ENCODE measurements at places on chromosomes 2 and 18. TPM values are rescaled to one million over a fixed set of nuclear protein-coding genes. Genes with fewer than 3 reads are reported as not detected.

Gene COL6A3
- 1.2 TPM for polyA plus RNA-seq

Gene ALKAL2
- polyA plus RNA-seq: 12.1 TPM

Gene G6PC2
- not detected for polyA plus RNA-seq

Gene INHA
- 1.5 TPM for polyA plus RNA-seq

Gene CIDEA
- 0.45 TPM for polyA plus RNA-seq

Gene ANKRD62
- not detected for polyA plus RNA-seq

Gene KIF5C
- polyA plus RNA-seq: 37.8 TPM

Gene REG1B
- polyA plus RNA-seq: not detected

Gene SMC6
- polyA plus RNA-seq: 59.8 TPM

Gene SCN3A
- polyA plus RNA-seq: not detected

Gene HOXD8
- polyA plus RNA-seq: not detected

Gene QPCT
- 12.1 TPM for polyA plus RNA-seq

Gene CFAP210
- 3.7 TPM for polyA plus RNA-seq

Gene NT5DC4
- polyA plus RNA-seq: not detected

Gene DNAJC5G
- not detected for polyA plus RNA-seq

Gene BOK
- polyA plus RNA-seq: 13.5 TPM

Gene RAB17
- 17.4 TPM for polyA plus RNA-seq

Gene CTAGE1
- 0.05 TPM for polyA plus RNA-seq

Gene MTCL1
- polyA plus RNA-seq: 11.3 TPM

Gene SERPINB3
- polyA plus RNA-seq: 0.33 TPM

Gene CRYBA2
- not detected for polyA plus RNA-seq

Gene HAT1
- 67.5 TPM for polyA plus RNA-seq

Gene METTL4
- 11.9 TPM for polyA plus RNA-seq

Gene LAMA3
- 3.3 TPM for polyA plus RNA-seq

Gene EVA1A
- polyA plus RNA-seq: 5.0 TPM

Gene LPIN1
- polyA plus RNA-seq: 4.4 TPM

Gene SATB2
- 2.0 TPM for polyA plus RNA-seq

Gene NEU4
- 0.29 TPM for polyA plus RNA-seq

Gene MC5R
- 0.21 TPM for polyA plus RNA-seq

Gene PDK1
- polyA plus RNA-seq: 42.0 TPM
